ENCODE measurements at places on chromosomes 3 and 15. TPM values are rescaled to one million over a fixed set of nuclear protein-coding genes. Genes with fewer than 3 reads are reported as not detected.

DNA sequence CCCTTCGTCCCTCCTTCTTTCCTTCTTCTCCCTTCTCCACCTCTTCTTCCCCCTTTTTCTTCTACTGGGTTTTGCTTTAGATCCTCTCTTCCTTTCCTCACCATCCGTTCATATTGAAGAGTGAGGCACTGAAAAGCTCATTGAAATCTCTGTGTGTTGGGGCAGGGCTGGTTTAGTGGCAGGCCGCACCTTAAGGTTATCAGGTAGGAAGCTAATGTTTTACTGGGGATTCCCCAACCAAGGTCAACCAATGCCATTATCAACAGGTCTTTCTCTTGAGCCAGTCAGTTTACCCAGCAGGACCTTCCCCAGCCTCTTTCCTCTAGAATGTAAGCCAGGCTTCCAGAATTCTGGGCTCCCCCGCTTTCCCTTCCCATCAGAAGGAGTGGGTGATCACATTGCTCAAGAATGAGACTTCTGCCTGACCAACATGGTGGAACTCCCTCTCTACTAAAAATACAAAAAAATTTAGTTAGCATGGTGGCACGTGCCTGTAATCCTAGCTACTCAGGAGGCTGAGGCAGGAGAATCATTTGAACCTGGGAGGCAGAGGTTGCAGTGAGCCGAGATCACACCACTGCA is 11.5 kb upstream of the VPS8 start:
- no peak for DNase-seq

DNA sequence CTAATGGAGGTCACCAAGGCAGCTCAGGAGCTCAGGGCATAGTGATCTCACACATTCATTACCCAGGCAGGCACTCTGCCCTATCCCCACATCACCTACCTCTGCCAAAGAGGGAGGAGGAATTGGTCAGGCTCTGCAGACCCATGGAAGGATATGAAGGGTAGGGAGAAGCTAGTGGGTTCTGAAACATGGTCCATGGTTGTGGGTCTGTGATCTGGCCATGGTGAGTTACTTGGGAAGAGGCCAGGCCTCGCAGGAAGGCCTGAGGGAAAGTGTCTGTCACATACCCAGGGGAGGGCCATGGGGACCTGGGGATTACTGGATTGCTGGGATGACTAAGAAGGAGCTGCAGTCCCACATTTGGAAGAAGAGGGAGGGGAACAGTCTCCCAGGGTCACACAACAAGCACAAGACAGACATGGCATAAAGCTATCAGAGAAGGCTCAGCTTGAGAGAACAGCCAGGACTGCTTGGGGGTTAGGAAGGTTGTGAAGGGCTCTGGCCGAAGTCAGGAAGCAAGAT is 1.4 kb upstream of the PRSS50 start:
- DNase-seq = no peak

Gene CCDC54
- total RNA-seq = not detected

GRCh38 chr15:46166750-46167149 is 531.9 kb downstream of the SQOR start:
- no peak for DNase-seq

DNA sequence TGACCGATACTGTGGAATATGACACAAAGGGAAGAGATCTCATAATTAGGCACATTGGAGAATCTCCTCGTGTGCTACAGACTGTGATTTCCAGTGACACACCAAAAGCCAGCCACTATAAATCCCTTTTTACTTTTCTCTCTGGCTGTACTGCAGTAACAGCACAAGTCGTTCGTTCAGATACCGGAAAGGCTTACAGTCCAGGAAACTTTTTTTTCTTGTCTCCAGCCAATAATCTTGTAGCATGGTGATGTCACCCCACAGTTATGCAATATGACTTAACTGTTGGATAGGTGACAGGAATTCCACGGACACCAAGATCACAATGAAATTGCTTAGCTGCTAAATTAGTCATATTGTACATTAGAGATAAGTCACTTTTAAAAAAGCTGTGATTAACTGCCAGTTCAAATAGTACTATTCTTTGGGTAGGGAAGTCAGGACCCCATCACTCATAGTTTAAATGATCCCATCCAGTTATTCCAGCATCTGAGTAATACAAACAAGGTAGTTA is 36.3 kb upstream of the TSC22D2 start:
- no peak for DNase-seq
